ENCODE measurements at places on chromosomes 6 and 20.

DNA sequence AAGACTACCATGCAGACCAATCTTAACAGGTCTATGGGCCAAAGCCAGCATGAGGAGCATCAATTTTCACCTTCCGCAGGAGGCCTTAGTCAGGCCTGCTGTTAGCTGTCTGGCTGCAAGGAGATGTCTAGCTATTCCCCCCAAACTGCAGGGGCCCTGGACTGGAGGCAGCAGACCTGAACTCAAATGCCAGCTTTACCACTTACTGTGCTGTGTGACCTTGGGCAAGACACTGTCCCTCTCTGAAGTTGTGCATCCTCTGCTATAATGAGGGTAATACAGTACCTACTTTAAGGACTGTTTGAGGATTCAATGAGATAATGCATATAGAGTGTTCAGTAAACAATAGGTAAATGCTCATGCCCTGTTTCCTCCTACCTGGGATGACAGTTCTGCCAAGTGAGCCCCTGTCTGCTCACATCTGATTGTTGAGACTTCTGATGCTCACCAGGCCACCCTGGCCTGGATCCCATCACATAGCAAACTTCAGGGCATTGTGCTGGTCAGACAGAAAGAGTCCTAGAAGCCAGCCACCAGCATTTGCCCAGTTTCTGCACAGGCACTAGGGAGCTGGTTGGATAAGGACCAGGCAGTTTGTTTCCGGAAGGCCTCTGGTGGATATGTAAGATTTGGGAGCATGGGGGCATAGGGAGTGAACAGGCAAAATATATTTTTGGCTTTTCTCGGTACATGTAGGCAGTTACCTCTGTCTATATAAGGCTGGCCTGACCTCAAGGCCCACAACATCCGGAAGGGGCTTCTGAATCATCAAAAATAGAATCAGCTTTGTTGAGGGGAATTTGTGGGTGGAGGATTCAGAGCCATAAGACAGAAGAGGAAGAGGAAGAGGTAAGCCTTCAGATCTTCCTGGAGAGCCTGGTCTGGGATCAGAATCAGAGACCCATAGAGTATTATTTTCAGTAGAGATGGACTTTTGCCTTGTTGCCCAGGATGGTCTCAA, 2.3 kb upstream of the OCSTAMP start:
- DNase-seq, result no peak

DNA sequence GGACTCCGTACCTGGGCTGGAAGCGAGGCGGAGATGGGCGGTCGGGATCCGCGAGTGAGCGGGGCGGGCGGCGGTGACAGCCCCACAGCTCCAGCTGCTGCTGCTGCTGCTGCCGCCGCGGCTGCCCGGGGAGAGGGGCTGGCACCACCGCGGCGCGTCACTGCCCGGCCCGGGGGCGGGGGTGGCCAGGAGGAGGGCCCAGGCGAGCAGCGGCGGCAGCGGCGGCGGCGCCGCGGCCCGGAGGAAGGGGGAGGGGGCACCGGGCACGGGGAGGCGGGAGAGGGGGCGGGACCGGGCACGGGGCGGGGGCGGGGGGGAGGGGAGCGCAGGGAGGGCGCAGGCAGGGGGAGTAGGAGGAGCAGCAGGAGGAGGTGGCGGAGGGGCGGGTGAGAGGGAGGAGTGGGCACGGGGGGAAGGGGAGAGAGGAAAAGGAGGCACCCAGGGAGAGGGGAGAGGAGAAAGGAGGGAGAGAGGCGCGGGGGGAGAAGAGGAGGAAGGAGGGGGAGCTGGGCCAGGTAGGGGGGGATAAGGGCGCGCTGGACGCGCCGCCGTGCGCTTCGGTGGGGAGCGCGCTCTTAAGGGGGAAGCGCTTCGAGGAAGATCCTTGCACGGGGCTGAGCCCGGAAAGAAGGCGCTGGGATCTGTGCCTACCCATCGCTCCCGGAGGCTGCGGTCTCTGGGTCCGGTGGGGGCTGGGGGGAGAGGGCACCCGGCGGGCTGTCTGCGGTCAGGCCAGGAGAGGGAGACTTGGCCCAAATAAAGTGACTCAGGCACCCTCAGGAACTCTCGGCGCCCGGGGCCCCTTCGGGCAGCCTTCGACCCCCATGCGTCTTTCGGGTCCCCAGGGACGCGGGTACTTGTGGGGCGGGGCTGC, 101.5 kb downstream of the NOL4L start:
- DNase-seq, result peak; percentile 52

DNA sequence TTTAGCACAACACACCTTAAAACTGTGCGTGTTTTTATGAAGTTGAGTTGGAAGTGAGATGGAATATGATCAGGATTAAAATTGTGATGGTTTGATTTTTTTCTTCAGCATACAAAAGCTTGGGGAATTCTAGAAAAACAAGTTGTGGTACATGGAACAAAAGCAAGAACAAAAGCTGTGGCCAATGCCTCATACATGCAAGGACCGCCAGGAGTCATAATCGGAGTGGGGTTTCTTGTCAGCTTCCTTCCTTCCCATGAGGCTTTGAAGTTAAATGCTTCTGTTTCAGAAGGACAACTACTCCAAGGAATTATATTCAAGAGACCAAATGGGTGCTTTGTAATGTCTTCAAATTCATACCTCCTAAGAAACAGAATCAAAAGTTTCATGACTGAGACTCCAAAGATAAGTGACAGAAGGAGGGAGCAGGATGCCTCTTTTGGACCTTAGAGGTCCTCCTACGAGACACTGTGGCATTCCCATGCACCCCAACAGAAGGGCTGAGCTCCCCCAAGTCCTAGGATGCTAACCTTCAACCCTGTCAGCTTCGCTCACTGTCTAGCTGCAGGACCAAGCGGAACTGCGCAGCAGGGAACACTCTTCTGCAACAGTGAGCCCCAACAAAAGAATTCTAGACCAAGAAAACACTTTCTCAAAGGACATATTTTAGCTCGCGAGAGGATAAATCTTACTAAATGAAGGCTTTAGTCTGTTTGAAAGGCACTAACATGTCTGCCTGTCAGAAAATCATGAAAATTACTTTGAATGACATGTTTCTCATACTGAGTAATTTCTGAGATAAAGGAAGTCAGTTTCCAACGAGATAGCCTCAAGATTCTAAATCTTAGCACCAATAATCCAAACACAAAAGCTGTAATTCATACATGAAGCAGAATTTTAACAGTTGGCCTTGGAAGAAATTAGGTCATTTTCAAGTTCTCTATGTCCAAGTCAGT, 108.5 kb upstream of the NHSL1 start:
- no peak for DNase-seq

GRCh38 chr20:37726971-37727956, 33.4 kb downstream of the CTNNBL1 start:
- no peak for DNase-seq

GRCh38 chr6:113010196-113010989, 663.3 kb downstream of the RFPL4B start:
- DNase-seq, result no peak

- no peak for DNase-seq
Observed at GRCh38 chr6:166660157-166660688, 33.2 kb upstream of the RPS6KA2 start.

GRCh38 chr6:29941016-29941415, 1.3 kb upstream of the HLA-A start:
- no peak for DNase-seq

- DNase-seq, result no peak
Observed at GRCh38 chr6:159110748-159111147, 58.5 kb upstream of the FNDC1 start.

DNA sequence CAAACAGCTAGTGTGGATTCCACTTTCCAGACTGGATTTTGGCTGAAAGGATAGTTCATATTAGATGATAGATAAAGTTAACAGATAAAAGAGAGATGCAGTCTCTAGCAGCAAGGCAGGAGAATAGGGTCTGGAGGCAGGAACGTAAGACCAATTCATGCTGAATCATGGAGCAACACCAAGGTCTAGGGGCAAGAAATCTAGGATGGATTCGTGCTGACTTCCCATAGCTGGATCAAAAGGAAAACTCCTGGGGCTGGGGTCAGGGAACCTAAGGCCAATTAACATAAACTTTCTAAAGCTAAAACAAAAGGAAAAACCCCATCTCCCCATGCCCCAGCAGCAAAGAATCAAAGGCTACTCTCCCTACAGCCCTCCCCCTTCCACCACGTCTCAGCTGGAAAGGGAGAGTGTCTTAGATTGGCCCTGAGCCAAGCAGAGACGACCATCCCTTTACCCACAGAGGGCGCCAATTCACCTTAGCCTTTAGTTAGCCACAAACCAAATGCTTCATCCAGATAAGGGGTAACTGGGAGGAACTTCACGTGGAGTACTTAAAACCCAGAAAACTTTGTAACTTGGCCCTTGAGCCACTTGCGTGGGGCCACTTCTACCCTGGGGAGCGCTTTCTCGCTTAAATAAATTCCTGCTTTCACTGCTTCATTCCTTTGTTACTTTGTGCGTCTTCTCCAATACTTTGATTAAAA, 7.6 kb downstream of the TREM1 start:
- peak; percentile 43 for DNase-seq

- DNase-seq, result no peak
Observed at GRCh38 chr6:169957351-169957963, 206.0 kb downstream of the ERMARD start.

DNA sequence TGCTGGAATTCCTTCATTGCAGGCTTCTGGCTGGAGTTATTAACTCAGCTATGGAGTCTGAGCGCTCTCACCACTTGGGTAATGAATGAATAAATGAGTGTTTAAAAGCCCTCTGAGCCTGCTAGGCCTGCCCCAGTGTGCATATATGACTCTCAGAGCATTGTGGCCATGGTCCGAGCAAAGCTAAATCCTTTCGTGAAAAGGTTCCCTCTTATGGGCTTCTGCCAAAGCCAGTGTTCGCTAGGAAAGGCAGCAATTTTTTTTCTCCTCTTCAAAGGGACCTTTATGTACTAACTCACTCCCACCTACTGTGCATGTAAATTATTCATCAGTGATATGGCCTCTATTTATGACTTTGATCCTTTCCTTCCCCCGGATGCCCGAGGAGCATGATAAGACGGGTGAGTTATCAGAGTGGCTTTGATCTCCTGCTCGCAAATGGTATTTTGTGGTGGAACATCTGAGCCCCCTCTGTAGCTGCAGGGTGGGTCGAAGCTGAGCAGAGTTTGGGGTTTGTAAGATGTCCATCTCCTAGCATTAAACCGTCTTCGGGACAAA, 88.6 kb downstream of the LINC00237 start:
- no peak for DNase-seq

DNA sequence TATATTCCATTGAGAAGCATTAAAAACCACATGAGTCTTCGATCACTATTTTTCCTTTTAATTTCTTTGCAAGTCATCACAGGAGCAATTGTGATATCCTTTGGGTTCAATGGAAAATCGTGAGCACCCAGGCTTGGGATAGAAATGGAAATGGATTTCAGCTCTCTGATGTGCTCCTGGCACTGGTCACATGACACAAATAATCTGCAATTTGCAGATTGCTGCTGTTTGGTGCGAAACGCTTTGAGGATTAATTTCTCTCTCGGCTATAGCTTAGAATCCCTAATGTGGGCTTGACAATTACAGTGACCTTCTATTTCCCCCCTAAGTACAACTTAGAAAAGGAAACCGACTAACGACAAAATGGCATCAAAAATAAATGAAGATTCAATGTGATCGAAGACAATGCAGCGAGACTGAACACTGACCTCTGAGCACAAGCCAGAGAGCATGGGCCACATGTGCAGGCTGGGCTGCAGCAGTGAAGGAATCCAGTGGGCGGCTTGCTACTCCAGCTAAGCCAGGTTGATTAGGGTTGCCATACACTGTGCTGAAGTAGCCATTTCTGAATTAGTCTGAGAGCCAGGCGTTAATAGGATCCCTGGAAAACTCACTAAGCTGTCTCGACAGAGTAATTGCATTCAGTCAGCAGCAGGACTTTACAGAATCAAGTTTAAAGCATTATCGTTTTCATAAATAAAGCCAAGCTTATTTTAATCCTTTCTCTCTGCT, 301.8 kb upstream of the AGPAT4 start:
- no peak for DNase-seq

GRCh38 chr20:41064377-41064776, 35.8 kb downstream of the TOP1 start:
- DNase-seq, result no peak

- no peak for DNase-seq
Observed at GRCh38 chr6:4751823-4752464, 24.3 kb upstream of the CDYL start.

- DNase-seq, result no peak
Observed at GRCh38 chr20:59247731-59248684, 52.4 kb upstream of the EDN3 start.

- DNase-seq, result no peak
Observed at GRCh38 chr6:121951918-121952379, 447.5 kb upstream of the HSF2 start.

DNA sequence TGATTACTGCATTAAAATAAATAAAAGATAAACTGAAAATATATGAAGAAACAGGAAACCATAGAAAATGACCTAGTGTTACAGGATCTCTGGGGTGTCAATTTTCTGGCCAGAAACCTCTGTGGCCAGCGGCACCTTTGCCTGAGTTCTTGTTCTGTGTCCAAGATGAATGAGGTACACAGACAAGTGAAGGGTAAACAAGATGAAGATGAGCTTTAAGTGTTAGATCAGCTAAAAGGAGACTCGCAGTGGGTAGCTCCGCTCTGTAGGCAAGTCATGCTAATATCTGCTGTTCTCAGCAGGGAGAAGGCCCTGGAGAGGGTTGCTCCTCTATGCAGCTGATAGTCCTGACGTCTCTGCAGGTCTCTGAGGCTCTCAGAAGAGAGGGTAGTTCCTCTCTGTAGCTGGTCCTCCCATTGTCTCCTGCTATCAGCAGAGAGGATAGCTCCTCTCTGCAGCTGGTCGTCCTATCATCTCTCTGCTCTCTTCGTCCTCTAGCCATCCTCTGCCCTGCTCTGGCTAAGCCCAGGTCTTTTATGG, 35.9 kb upstream of the TBC1D22B start:
- DNase-seq, result no peak

- DNase-seq, result no peak
Observed at GRCh38 chr6:30816791-30817739, 67.3 kb upstream of the DDR1 start.

DNA sequence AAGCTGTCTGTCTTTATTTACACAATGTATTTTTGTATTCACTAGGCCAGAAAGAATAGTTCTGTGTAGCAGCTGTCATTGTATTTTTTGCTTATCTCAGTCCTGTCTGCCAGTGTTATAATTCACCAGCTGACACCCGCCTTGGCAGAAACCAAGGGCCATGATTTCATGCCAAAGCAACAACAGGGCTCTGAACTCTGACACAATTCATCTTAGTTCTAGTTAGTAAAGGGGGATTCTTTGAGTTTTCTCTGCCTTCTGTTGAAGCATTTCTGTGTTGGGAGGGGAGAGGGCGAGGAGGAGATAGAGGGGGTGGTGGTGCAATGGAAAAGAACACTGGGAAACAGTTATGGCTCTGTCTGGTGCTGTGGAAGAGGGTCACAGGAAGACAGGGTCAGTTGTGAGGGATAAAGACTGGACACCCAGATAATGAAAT, 684.6 kb upstream of the MARCKS start:
- no peak for DNase-seq

DNA sequence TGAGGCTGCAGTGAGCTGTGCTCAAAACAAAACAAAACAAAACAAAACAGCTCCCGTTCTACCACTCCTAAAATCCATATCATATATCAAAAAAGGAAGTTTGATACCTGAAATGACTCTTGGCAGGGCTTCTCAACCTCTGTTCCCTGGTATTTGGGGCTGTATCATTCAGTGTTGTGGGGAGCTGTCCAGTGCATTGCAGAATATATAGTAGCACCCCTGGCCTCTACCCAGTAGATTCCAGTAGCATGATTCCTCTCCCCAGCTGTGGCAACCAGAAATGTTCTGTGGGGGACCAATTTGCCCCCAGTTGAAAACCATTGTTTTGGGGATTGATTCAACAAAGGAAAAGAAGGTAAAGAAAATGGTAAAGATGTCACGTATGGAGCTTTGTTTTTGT, 238.9 kb downstream of the PRL start:
- no peak for DNase-seq

All from T follicular helper cell (primary cell).